ENCODE measurements at places on chromosomes 5 and 9.

- DNase-seq = no peak
Measured at GRCh38 chr9:79917421-79917820, 345.7 kb downstream of the TLE4 start.

GRCh38 chr5:158351485-158352125, 492.7 kb upstream of the CLINT1 start:
- DNase-seq = no peak

- no peak for DNase-seq
Measured at GRCh38 chr9:128120061-128120740, 7.3 kb downstream of the PTGES2 start.

DNA sequence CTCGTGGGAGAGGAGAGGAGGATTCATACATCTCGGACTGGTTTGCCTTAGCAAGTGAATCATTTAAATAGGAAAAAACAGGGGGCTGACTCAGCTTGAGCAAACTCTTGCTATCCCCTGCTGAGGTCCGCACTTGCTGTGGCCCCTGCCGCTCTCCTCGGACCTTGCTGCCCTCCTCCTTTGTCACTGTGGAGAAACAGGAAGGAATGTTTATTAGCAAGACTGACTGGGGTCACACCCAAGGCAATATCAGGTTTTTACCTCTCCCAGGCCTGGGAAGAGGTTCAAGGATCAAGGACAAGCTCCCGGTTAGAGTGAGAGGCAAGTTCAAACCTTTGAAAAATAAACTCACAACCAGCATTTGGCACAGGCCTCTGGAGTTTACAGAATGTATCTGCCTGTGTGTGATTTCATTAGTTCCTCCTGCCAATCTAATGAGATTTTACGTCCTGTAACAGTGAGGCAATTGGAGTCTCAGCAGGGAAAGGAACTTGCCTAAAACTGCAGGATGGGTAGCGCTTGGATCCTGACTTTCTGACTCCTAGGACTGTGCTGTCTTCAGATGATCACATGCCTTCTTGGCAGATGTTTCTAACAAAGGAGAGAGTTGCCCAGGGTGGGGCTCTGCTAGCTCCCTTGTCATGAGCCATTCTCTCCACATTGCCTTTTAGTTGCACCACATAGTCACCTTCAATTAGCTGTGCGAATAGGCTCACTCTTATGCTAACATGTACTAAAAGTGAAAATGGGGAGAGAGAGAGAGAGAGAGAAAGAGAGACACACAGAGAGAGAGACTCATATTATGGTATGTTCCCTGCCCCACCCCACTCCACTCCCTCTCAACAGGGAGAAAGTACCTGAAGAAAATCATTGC, 108.6 kb upstream of the CDKN2B start:
- DNase-seq = no peak

DNA sequence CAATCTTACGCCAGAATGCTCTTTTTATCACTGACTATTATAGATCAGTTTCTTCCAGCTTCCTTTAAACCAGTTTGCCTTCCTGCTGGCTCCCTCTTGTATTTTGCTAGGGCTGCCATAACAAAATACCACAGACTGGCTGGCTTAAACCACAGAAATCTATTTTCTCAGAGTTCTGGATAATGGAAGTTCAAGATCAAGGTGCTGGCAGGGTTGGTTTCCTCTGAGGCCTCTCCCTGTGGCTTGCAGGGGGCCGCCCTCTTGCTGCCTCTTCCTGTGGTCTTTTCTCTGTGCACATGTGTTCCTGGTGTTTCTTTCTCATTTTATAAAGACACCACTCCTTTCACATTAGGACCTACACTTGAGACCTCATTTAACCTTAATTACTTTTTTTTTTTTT, 6.8 kb upstream of the FXN start:
- DNase-seq = peak; percentile 81

DNA sequence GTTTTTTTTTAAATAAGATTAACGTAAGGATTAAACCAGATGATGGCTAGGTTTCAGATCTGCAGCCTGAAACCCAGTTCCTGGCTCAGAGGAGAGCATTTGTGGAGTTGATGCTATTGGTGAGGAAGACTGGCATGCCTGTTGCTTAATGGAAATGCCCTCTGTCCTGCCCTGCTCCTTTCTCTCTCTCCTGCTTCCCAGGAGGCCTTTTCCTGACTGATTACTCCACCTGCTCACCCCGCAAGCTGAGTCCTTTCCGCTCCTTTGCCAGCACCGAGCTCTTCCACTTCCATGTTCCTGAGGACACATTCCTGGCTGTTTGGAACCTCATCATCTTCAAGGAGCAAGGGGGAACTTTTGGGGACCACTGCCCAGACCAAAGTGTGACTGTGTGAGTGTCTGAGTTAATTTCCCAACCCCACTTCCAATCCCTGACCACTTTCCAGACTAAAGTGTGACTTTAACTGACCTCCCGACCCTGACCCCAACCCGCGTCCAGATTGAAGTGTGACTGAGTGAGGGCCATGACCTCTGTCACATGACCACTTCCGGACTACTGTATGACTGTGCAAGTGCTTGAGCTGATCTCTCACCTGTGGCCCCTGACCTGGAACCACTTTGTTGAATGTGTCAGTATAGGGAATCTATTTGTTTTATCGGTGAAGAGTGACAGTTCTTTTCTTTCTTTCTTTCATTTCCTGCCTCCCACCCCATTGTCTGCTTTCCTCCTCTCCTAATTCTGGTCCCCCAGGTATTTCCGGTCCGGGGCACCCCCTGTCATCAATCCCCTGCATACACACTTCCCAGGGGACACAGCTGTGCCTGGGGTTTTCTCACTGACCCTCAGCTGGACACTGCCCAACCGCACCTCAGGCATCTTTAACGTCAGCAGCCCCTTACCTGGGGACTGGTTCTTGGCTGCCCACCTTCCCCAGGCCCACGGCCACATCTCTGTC, 5.5 kb downstream of the TMEM8B start:
- no peak for DNase-seq
